ENCODE measurements at places on chromosomes 16 and 17.

DNA sequence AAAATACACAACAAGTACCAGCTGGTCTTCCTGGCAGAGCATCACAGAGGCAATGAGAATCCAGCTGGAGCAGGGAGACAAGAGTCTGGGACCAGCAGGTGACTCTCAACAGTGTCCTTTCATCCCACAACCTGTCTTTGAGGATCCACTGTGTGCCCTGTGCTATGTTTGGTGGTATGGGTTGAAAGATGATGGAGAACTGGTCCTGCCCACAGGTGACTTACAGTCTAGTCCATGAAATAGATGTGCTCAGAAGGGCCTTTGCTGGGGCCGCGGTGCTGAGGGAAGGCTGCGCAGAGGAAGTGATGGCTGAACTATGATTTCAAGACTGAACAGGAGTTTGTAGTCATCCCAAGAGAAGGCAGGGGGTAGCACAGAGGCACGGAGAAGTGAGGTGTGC is 17.9 kb downstream of the WNT3 start:
- DNase-seq: no peak

GRCh38 chr17:5191541-5192417 is at the start of gene ZNF594:
Gene ZNF594, minus strand, starts transcription at chr17:5191868. Its CDS starts 7,612 bp downstream, at chr17:5184256.
- peak; percentile 97 for DNase-seq

GRCh38 chr16:86824751-86825296 is 246.5 kb downstream of the FOXL1 start:
- peak; percentile 36 for DNase-seq

DNA sequence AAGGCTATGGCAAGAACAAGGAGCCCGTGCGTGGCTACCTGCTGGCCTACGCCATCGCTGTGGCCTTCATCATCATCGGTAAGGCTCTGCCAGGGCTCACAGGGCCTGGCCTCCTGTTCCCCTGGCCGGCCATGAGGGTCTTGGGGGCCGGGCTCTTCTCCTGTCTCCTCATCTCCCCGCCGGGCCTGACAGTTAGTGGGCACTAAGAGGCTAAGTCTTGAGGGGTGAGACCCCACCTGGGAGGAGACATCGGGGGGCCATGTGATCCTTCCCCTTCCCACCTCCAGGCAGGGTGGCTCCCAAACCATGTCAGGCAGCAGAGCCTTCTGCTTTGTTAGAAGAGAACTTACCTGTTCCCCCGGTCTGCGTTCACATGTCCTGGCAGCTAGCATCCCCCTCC is 15.2 kb downstream of the SLC12A3 start:
- DNase-seq: no peak

- DNase-seq: no peak
Observed at GRCh38 chr17:17295141-17295540, 8.0 kb upstream of the NT5M start.

GRCh38 chr17:39092692-39093230 is 58.7 kb downstream of the PLXDC1 start:
- no peak for DNase-seq

DNA sequence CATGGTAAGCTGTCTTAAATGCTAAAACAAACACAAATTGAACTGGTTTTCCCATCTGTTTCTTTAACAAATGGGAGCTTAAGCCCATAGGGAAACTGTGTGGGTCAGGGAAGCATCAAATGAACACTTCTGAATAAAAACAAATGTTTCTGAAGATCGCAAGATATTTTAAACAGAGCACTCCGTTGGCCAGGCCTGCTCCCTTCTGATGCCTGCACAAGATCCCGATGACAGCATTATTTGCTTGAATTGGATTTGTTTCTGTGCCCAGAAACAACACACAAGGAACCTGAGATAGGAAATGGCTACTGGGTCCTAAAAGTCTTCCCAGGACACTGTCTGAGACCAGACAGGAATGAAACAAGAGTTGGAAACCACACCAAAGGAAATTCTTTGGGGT is 425.8 kb upstream of the ZFHX3 start:
- no peak for DNase-seq

DNA sequence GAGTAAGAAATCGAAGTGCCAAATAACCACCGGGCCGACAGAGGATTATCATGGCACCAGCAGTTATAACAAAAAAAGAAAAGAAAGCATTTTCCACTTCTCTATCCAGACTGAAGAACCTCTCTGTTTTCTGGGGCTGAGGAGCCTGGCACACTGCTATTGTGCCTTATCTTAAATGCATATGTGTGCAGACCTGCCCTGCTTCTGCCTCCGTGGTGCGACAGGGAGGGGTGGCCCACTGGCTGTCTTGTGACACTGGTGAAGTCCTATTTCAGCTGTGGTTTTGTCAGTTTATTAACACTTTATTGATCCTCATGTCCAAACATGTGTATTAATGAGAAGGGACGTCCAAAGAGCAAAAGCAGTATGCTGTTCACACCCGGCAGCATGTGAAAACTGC is 55.4 kb downstream of the CDK5R1 start:
- DNase-seq: no peak

DNA sequence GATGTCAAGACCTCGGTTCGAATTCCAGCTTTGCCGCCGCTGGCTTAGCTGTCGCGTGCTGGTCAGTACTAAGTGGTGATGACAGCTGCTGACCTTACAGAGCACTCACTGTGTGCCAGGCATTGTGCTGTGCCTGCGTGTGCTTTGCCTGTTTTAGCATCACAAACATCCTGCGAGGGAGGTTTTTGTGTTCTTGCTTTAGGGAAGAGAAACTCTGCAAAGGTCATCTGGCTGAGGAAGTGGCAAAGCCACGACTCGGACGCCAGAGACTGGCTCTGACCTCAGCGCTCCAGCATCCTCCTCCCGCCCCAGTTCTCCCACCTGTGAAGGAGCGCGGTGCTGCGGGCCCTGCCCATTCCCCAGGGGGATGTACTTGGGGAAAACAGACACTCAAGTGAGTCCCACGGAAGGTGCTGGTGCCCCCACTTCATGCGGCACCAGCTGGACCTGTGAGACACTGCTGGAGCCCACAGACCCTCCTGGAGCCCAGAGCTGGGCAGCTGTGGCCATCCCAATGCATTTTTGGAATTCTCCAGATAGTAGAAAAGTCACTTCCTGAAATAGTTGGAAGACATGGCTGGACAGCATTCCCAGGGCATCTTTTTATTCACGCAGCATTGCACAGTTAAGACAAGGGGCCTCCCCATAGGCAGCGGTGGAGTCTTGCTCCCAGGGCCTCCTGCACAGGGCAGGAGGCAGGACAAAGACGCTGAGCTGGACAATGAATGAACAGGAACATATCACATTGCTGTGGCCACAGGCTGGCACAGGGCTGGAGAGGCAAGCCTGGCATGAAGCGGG is 20.0 kb upstream of the HERPUD1 start:
- no peak for DNase-seq

DNA sequence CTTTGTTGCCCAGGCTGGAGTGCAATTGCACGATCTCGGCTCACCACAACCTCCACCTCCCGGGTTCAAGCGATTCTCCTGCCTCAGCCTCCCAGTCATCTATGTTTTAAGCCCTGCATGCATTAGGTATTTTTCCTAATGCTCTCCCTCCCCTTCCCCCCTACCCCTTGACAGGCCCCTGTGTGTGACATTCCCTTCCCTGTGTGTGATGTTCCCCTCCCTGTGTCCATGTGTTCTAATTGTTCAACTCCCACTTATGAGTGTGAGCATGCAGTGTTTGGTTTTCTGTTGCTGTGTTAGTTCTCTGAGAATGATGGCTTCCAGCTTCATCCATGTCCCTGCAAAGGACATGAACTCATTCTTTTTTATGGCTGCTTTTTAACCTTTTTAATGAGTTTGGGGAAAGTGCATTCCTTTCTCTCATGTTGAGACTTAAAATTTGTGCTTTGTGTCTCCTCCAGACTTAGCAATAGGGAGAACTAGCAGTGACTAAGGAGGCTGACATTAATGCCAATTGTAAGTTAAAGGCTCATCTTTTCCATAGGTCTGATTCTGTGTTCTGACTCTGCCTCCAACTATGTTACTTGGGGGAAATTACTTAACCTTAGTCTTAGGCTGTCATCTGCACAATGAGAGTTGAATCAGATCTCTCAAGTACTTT is 17.7 kb upstream of the PHAF1 start:
- no peak for DNase-seq

- no peak for DNase-seq
Observed at GRCh38 chr16:47486856-47487255, 25.7 kb downstream of the PHKB start.

DNA sequence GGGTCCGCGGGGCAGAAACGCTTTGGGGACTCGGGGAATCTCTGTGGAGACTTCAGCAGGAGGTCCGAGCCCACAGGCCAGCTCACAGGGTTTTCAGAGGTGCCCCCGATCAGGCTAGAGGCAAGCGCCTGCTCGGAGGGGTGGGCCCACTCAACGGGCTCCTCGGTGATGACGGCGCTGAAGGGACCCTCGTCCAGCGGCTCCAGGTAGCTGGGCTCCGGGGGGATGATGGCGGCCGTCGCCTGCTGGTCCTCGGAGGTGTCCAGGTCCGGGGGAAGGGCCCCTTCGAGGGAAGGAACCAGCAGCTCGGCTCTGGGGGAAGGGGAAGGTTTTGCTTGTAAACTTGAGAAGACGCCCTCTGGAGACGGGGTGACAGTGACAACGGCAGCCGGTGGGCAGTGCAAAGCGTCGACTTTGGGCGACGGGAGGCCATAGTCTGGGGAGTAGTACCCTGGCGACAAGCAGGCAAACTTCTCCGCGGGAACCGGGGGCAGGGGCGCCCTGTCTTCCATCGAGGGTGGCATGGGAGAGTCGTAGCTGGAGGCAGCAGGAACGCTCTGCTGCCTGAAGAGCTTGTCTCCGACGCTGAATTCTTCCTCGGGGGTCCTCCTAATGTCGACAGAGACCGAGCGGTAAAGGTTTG is 63.2 kb downstream of the ZNF778 start:
- DNase-seq: no peak

- no peak for DNase-seq
Observed at GRCh38 chr16:65318138-65318537, 196.3 kb upstream of the CDH11 start.

DNA sequence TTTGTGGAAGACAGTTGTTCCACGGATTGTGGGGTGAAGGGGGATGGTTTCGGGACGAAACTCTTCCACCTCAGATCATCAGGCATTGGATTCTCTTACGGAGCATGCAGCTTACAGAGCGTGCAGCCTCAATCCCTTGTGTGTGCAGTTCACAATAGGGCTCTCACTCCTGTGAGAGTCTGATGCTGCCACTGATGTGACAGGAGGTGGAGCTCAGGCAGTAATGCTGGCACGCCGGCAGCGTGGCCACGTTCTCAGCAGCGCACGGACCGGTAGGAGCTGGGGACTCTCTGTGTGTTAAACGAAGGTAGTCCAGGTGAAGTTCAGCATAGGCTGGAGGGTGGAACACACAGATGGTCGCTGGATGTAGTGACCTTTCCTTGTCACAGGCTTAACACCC is 37.8 kb downstream of the SEC14L1 start:
- DNase-seq: no peak

DNA sequence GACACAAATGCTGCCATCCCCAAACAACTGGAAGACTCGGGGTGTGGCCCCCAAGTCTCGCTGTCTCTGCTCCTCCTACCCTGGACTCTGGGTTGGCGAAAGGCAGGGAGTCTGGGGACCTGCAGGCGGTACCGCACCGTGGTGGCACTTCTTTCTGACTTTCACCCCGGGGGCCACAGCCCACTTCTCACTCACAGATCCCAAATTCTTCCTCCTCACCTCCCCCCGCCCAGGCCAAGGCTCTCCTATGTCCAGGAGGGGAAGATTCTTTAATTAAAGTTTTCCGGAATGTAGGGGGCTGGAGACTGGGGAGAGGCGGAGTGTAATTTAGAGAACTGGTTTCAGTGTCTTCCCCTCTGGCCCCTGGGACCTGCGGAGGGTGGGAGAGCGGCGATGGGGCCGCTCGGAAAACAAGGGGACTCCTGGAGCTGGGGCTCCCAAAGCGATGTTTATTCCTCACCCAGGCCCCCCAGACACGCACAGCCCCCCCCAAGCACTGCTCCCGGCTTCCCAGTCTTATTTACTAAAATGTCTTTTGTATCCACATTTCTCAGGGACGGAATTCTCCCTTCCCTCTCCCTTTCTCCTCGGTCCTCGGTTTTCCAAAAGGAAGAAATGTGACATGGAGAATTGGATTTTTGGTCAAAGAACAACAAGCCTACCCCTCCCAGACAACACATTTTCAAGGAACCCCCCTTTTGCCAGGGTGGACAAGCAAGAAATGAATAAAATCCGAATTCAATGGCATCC is 1.2 kb downstream of the WNT3 start:
- DNase-seq: no peak

Data from cardiac septum (tissue), 1 donor.